ENCODE measurements at places on chromosomes 1 and 21. TPM values are rescaled to one million over a fixed set of nuclear protein-coding genes. Genes with fewer than 3 reads are reported as not detected.

The SH3BGR gene
- total RNA-seq: 1.1 TPM

The KIF2C gene
- total RNA-seq: 37.9 TPM

The ST6GALNAC3 gene
- 0.60 TPM for total RNA-seq

The GBP2 gene
- total RNA-seq: 0.98 TPM

The CHRM3 gene
- total RNA-seq: not detected

The NPHS2 gene
- total RNA-seq: not detected

The CTBS gene
- total RNA-seq: 6.0 TPM

The HES2 gene
- 2.2 TPM for total RNA-seq

The RGS4 gene
- total RNA-seq: 0.31 TPM

The THEM5 gene
- total RNA-seq: not detected

The NTMT2 gene
- total RNA-seq: not detected

The FOXD2 gene
- total RNA-seq: 0.54 TPM

The LCE6A gene
- not detected for total RNA-seq

The SLC25A34 gene
- total RNA-seq: 0.48 TPM

The BGLAP gene
- total RNA-seq: not detected

The TIAM1 gene
- total RNA-seq: 0.75 TPM

The S100A5 gene
- total RNA-seq: 0.88 TPM

The MPZ gene
- total RNA-seq: 0.53 TPM

The BTBD19 gene
- total RNA-seq: 3.4 TPM

The RAP1A gene
- total RNA-seq: 26.3 TPM

The RCSD1 gene
- total RNA-seq: not detected

The PPFIA4 gene
- 0.38 TPM for total RNA-seq

The CCDC28B gene
- total RNA-seq: 1.8 TPM

The MPL gene
- total RNA-seq: not detected

The GSTM1 gene
- total RNA-seq: 0.35 TPM

The GADD45A gene
- total RNA-seq: 64.9 TPM

The CFAP141 gene
- total RNA-seq: not detected

The NR5A2 gene
- 3.6 TPM for total RNA-seq

The BARHL2 gene
- not detected for total RNA-seq

The SERPINC1 gene
- not detected for total RNA-seq

The UBL4B gene
- not detected for total RNA-seq

The LRRC53 gene
- not detected for total RNA-seq

The ADAMTSL4 gene
- total RNA-seq: 4.8 TPM

The TPTE gene
- total RNA-seq: not detected

The NEK7 gene
- 18.1 TPM for total RNA-seq

The TDRD10 gene
- total RNA-seq: not detected

The GPBP1L1 gene
- total RNA-seq: 38.2 TPM

The IL10 gene
- total RNA-seq: not detected

The UTS2 gene
- total RNA-seq: not detected

The LY9 gene
- total RNA-seq: 0.12 TPM

The ZNF672 gene
- total RNA-seq: 17.7 TPM

The CLCNKA gene
- not detected for total RNA-seq

The ADGRB2 gene
- total RNA-seq: 5.9 TPM

The RIPK4 gene
- total RNA-seq: 13.9 TPM

The TMCO1 gene
- 210 TPM for total RNA-seq

The ZNF670 gene
- total RNA-seq: 3.1 TPM

The RAB3B gene
- 10.4 TPM for total RNA-seq

The HFM1 gene
- total RNA-seq: not detected

The FNDC5 gene
- total RNA-seq: 0.23 TPM

The MARK1 gene
- total RNA-seq: 0.22 TPM

The KRTCAP2 gene
- total RNA-seq: 240 TPM

The AMY1B gene
- total RNA-seq: not detected

The MYCBP gene
- 31.1 TPM for total RNA-seq

The ST6GALNAC5 gene
- total RNA-seq: not detected

All from A549 treated with ZK216348 at 1 μM for 4 hours (cell line).